ENCODE measurements at places on chromosomes 7 and 10.
A peak's percentile ranks its signal among the peaks of the same experiment; 100 is the strongest.

DNA sequence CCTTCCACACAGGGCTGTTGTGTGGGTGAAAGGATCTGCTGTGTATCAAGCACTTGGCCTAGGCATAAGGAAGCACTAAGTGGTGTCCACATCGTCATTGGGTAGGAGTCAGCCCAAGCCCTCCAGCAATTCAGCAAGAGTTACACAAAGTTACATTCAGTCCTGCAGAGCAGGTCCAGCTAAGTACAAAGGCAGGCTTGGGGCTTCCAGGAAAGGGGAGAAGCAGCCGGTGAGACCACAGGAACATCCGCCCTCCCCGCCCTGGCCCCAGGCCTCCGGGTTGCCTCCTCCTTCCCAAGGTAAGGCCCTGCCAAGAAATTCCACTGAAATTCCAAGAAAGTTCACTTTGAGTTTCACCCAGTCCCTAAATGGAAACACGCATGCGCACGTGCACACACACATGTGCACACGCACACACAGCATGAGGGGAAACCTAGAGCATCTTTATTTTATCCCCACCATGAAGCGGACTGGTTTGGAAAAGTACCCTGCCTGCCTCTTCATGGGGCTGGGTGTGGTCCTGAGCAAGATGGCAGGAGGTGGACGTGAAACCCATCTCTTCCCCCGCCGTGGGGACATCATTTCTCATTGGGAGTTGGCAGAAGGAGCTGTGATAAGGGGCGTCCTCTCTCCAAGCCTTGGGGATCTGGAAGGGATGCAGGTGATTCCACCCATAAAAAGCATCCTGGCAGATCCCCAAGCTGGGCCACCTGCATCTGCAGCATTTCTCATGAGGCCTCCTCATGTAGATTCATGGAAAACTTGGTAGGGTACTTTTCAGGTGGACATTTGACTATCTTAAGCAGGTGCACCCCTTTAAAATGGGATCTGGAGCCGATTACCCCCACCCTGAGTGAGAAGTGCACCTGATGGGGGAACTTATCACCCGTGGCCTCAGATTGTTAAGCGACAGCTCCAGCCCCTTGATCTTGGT is 69.1 kb upstream of the NANOS1 start:
- no peak for DNase-seq

DNA sequence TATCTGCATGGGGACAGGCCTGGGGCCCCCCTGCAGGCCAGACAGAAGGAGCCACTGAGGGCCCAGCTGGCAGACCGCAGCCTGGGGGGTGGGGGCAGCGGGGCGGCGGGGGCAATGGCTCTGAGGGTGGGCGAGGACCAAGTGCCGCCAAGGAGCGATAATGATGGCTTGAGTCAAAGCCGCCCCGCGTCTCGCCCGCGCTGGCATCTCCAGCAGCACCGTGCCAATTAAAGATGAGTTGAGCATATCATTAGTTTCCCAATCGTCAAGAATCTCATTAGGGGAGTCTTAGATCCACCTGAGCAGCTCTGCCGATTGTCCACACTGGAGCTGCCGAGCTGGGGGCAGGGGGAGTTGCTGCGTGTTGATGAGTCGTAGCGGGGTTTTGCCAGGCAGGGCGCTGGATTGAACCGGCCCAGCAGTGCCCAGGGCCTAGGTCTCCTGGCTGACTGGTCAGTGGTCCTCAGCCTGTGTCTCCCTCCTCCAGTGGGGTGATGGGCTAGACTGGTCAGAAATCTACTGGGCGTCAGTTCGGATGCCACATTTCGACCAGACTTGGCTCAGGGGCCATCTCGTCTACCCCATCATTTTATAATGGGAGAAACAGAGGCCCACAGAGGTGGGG is 41.0 kb upstream of the PSMG3 start:
- DNase-seq, result no peak

GRCh38 chr7:131607291-131608115 is 51.1 kb upstream of the PODXL start:
- no peak for DNase-seq

- peak; percentile 37 for DNase-seq
These were observed 441 bp downstream of the BMI1 start for GRCh38 chr10:22321156-22321923.

DNA sequence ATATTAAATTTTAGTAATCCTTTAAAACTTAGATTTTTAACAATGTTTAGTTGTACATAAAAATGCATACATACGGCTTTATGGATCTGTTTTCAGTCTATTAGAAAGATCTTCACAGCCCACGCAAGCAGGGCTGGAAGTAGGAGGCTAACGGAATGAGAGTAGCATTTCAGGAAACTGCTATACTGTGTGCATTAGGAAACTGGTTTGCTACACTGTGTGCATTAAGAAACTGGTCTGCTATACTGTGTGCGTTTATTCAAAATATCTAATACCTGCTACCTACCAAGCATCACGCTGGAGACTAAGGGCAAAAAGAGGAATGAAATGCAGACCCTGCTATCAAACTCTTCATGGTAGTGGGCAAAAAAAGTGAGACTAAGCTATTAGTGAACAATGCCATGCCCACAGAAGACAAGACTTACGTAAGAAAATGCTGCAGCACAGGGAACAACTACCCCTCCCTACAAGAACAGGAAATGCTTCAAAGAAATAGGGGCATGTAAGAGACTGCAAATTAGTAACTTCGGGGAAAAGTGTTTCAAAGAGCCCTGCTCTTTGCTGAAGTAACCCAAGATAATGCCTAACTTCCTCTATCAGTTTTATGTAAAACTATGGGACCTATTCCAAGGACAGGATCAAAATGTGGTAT is 11.3 kb downstream of the RAB11FIP2 start:
- DNase-seq, result no peak

Measured in NCI-H2171 treated with DMSO at 0.1 percent for 48 hours (cell line).